ENCODE measurements at places on chromosomes 11 and 22. TPM values are rescaled to one million over a fixed set of nuclear protein-coding genes. Genes with fewer than 3 reads are reported as not detected.

GRCh38 chr22:22002526-22003055 lies 20.0 kb upstream of the TOP3B start:
- H3K4me1 ChIP-seq, result no peaks in the 10 kb centered on the region
- no peaks in the 10 kb centered on the region for H3K36me3 ChIP-seq
- DNase-seq, result no peak
- H3K27ac ChIP-seq, result no peak overlapping the region

DNA sequence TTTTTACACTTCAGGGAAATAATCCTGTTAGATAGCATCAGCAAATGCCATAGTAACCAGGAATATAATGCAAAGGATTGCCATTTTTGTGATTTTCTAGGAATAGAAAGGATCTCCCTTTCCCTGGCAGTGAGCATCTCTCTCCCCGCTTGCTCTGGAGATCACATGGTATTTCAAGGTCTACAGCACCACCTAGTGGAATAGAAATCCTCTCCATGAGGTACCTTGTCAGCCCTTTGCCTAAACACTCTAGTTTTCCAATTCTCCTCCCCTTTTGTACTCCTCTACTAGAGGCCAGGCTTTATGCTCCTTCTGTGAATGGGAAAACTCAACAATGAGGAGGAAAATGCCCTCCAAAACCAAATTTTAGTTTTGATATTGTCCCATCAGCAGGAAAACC lies 78.4 kb downstream of the XRRA1 start:
- peaks cover 91% of the 10 kb centered on the region for H3K36me3 ChIP-seq
- no peak for DNase-seq
- no peaks in the 10 kb centered on the region for H3K4me1 ChIP-seq
- no peak overlapping the region for H3K27ac ChIP-seq
- H3K27me3 ChIP-seq, result no peaks in the 10 kb centered on the region

DNA sequence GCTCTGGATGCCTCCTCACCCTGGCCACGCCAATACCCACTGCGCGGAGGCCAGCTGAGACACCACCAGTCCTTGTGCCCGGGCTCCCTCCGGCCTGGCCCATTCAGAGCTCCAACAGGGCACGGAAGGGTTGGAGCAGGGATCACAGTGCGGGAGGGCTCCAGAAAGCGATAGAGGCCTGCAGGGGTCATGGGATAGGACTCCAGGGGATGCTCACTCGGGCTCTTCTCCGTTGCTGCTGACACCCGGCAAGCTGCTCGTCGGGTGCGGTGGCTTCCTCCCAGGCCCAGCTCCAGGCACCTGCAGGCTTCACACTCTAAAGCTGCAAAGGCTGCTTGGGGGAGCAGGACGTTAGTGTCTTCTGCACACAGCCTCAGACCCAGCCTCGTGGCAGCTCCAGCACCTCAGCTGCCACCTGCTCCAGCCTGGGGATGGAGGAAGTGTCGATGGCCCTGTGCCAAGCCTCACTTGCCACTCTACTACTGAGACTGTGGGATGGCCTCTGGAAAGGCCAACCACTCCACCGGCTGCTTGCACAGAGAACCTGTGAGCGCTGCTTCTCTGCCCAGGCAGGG lies 10.6 kb downstream of the WNT7B start:
- peaks cover 18% of the 10 kb centered on the region for H3K27me3 ChIP-seq
- no peak for DNase-seq
- H3K27ac ChIP-seq, result no peak overlapping the region
- no peak overlapping the region for H3K4me3 ChIP-seq
- no peaks in the 10 kb centered on the region for H3K36me3 ChIP-seq

DNA sequence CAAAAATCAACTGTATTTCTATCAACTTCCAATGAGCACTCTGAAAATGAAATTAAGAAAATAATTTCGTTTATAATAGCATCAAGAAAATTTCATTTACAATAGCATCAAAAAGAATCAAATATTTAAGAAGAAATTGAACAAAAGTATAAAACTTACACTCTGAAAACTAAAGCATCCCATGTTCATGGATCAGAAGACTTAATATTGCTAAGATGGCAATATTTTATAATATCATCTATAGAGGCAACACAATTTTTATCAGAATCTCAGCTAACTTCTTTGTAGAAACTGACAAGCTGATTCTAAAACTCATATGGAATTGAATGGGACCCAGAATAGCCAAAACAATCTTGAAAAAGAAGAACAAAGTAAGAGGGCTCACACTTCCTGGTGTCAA lies 19.9 kb downstream of the NUP160 start:
- no peak overlapping the region for H3K27ac ChIP-seq
- H3K27me3 ChIP-seq, result no peaks in the 10 kb centered on the region
- H3K36me3 ChIP-seq, result peaks cover 34% of the 10 kb centered on the region
- H3K4me1 ChIP-seq, result no peaks in the 10 kb centered on the region

- no peaks in the 10 kb centered on the region for H3K36me3 ChIP-seq
- no peak overlapping the region for H3K27ac ChIP-seq
- no peak overlapping the region for H3K4me3 ChIP-seq
- H3K4me1 ChIP-seq, result peaks cover 28% of the 10 kb centered on the region
- no peak for DNase-seq
Observed at GRCh38 chr22:45968003-45968650, 8.8 kb downstream of the WNT7B start.

GRCh38 chr11:116336540-116336939 lies 436.2 kb downstream of the BUD13 start:
- H3K4me3 ChIP-seq, result no peak overlapping the region
- H3K27ac ChIP-seq, result no peak overlapping the region
- no peaks in the 10 kb centered on the region for H3K4me1 ChIP-seq
- peaks cover 3% of the 10 kb centered on the region for H3K27me3 ChIP-seq
- DNase-seq, result no peak

GRCh38 chr22:48102581-48102980 lies 1340.1 kb downstream of the TBC1D22A start:
- H3K36me3 ChIP-seq, result no peaks in the 10 kb centered on the region
- no peak overlapping the region for H3K4me3 ChIP-seq
- DNase-seq, result no peak
- peaks cover 6% of the 10 kb centered on the region for H3K27me3 ChIP-seq
- H3K27ac ChIP-seq, result no peak overlapping the region
- H3K4me1 ChIP-seq, result no peaks in the 10 kb centered on the region

GRCh38 chr11:122632181-122632824 lies 23.2 kb upstream of the UBASH3B start:
- no peaks in the 10 kb centered on the region for H3K36me3 ChIP-seq
- H3K27me3 ChIP-seq, result no peaks in the 10 kb centered on the region
- no peak for DNase-seq
- H3K27ac ChIP-seq, result no peak overlapping the region
- peaks cover 9% of the 10 kb centered on the region for H3K4me1 ChIP-seq

DNA sequence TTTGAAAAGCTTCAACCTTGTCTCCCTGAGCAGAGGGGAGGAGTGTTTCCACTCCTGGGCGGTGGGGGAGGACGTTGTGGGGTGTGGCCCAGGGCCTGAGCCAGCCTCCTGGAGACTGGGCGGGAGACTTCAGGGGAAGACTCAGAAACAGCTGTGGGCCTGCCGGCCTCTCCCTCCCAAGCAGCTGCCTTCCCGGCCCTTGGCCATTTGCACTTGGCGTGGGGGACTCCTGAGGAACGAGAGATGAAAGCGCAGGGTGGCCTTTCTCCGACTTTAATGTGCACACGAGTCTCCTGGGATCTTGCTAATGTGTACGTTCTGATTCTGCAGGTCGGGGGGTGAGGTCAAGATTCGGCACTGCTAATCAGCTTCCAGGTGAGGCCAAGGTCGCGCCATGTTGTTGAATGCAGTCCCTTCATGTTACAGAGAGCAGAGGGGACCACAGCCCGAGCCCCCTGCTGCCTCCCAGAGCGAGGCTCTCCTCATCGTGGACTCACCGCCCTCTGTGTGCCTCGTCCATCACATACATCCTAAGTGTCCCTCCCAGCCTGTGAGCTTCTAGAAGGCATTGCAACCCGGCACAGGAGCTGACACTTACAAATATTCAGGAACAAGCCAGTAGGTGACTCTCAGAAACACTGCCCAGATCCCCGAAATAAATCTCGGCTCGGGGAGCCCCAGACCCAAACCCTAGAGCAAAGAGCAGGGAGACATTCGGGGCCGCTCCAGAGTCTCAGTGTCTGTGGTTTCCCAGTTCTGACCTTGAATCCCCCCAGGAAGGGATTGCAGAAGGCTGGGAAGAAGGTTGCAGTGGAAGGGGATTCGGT lies 7.7 kb downstream of the LIF start:
- H3K36me3 ChIP-seq, result no peaks in the 10 kb centered on the region
- no peak overlapping the region for H3K4me3 ChIP-seq

DNA sequence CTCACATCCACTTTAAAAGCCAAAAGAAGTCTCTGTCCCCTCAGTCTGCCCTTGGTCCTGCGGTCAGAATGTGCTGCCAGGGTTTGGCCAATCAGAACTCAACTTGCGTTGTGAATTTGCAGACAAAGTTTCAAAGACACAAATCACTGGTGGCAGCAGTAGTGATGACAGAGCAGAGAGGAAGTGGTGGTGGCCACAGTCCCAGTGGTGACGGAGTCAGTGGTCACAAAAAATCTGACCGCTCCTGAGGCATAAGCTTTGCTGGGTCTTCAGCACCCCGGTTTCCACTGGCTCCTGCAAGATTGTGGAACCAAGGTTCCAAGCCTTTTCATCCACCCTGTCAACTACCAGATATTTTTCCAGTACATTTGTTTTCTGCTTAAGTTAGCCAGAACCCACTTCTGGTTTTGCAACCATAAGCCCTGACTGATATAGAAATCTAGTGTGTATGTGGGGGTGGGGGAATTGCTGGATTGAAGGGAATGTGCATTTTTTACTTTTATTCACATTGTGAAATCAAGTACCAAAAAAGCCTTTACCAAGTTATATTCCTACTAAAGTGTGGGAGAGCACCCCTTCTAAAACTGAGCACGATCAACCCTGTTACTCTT lies 112.3 kb downstream of the TMPRSS5 start:
- H3K4me3 ChIP-seq, result no peak overlapping the region
- H3K27ac ChIP-seq, result no peak overlapping the region
- no peaks in the 10 kb centered on the region for H3K36me3 ChIP-seq
- H3K27me3 ChIP-seq, result peaks cover 10% of the 10 kb centered on the region
- no peaks in the 10 kb centered on the region for H3K4me1 ChIP-seq

DNA sequence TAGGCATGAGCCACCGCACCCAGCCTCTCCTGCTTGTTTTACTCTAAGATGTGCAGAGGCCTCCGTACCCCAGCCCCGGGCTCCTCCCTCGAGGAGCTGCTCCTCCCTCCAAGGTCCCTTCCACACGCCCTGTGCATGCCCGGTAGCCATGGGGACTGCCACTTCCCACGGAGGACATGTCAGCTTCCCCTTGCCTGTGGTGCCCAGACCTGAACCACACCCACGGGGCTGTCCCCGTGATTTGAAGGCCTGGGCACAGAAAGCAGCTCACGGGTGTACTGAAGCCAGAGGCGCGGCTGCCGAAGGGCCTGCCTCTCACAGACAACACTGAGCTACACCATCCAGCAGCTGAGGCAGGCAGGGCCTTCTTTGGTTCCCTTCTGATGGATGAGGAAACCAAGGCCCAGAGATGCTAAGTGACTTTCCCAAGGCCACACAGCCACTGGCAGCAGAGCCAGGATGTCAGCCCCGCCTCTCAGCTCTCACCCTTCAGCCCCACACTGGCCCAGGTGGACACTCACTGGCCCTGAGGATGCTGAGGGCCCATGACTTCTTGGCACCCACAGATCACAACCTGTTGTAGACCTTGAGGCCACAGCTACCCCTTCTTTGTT lies 7.3 kb downstream of the INS start:
- peaks cover 26% of the 10 kb centered on the region for H3K27me3 ChIP-seq
- H3K4me3 ChIP-seq, result no peak overlapping the region
- H3K27ac ChIP-seq, result no peak overlapping the region

DNA sequence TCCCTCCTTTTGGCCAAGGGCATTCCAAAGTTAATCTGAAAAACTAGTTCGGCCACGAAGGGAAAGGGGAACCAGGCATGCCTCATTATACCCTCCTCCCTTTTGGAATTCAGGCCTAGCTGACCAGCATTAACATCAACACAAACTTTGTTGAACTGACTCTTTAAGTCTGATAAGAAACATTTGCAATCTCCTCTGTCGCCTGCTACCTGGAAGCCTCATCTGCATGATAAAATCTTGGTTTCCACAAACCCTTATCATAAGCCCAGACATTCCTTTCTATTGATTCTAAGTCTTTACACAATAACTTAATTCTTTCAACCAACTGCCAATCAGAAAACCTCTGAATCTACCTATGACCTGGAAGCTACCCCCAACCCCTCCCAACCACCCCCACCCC lies 11.4 kb downstream of the POGLUT3 start:
- H3K27ac ChIP-seq, result no peak overlapping the region
- H3K4me3 ChIP-seq, result no peak overlapping the region
- DNase-seq, result no peak
- no peaks in the 10 kb centered on the region for H3K4me1 ChIP-seq

DNA sequence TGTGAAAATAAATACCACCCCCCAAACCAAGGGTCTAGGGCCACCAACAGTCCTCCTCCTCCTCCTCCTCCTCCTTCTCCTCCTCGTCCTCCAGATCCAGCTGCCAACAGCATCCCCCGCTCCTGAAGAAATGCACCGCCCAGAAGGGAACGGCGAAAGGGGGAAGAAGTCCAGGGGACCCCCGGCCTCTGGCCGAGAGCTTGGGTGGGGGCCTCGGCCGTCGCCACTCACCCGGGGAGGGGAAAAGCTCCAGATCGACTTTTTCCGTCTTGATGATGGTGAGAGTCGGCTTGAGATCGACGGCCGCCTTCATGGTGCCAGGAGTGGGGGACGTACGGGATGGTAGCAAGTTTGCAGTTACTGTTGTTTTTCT lies 65.7 kb downstream of the ETS1 start:
- H3K36me3 ChIP-seq, result no peaks in the 10 kb centered on the region
- peak; percentile 16 for DNase-seq
- peak overlapping the region; percentile 93 for H3K4me3 ChIP-seq
- H3K4me1 ChIP-seq, result peaks cover 71% of the 10 kb centered on the region
- peaks cover 95% of the 10 kb centered on the region for H3K27me3 ChIP-seq
- H3K27ac ChIP-seq, result no peak overlapping the region

- no peak overlapping the region for H3K4me3 ChIP-seq
- no peak overlapping the region for H3K27ac ChIP-seq
- H3K36me3 ChIP-seq, result no peaks in the 10 kb centered on the region
- DNase-seq, result no peak
- no peaks in the 10 kb centered on the region for H3K4me1 ChIP-seq
Observed at GRCh38 chr11:20688761-20689160, 19.4 kb downstream of the NELL1 start.

DNA sequence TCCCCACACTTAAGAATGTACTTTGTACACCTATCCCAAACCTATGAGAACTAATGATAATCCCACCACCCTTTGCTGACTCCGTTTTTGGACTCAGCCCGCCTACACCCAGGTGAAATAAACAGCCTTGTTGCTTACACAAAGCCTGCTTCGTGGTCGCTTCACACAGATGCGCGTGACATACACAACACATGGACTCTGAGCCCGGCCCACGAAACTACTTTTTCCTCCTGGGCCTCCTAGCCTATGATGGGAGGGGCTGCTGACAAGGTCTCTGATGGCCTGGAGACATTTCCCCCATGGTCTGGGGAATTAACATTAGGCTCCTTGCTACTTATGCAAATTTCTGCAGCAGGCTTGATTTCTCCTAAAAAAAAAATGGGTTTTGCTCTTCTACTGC lies 1176.4 kb upstream of the RAG2 start:
- H3K4me3 ChIP-seq, result no peak overlapping the region
- H3K36me3 ChIP-seq, result no peaks in the 10 kb centered on the region
- H3K27me3 ChIP-seq, result no peaks in the 10 kb centered on the region

GRCh38 chr11:82927264-82927880 lies 25.8 kb downstream of the DDIAS start:
- no peak overlapping the region for H3K27ac ChIP-seq
- H3K27me3 ChIP-seq, result no peaks in the 10 kb centered on the region
- DNase-seq, result no peak

CSRP3 gene
- total RNA-seq, result not detected

APLNR gene
- 3.9 TPM for total RNA-seq

LDLRAD3 gene
- 33.8 TPM for total RNA-seq

CCDC15 gene
- total RNA-seq, result 6.1 TPM

USH1C gene
- not detected for total RNA-seq

MMP3 gene
- not detected for total RNA-seq

Data from neural crest cell (in vitro differentiated cells).